Glomerular endothelial cell (primary cell): ENCODE measurements at places on chromosomes 16 and 17. TPM values are rescaled to one million over a fixed set of nuclear protein-coding genes. Genes with fewer than 3 reads are reported as not detected.

- DNase-seq, result no peak
Observed at GRCh38 chr17:74773871-74774286, 2.3 kb downstream of the NAT9 start.

DNA sequence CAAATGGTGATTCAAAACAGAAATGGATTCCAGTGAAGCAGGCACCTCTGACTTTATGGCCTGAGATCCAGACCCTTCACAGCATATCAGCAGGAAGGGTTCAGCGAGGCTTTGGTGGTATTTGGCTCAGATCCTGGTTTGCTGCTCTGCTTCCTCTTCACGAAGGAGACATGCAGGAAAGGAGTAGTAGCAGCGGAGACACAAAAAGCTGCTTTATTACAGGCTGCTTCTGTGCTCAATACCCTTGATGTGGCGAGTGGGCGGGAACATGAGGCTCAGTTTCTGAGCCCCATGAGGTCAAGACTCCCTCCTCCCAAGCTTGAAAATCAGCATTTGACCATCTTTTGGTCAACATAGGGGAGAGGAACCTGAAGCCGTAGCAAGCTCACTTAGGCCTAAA, 213.3 kb upstream of the AXIN2 start:
- DNase-seq, result no peak

GRCh38 chr17:30376621-30377452, 1.9 kb upstream of the CPD start:
- no peak for DNase-seq

DNA sequence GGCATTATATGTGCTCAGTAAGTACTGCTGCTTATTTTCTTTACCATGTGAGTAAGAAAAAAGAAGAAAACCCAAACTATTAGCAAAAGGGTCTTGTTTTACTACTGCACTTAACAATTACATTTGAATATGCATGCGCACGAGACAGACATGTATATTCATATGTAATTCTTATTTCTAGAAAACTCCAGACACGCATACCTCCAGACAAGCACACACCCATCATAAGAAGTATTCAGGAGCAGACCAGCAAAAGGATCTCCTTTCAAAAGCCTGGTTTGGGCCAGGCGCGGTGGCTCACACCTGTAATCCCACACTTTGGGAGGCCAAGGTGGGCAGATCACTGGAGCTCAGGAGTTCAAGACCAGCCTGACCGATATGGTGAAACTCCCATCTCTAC, 7.8 kb downstream of the LRRC59 start:
- DNase-seq, result no peak

DNA sequence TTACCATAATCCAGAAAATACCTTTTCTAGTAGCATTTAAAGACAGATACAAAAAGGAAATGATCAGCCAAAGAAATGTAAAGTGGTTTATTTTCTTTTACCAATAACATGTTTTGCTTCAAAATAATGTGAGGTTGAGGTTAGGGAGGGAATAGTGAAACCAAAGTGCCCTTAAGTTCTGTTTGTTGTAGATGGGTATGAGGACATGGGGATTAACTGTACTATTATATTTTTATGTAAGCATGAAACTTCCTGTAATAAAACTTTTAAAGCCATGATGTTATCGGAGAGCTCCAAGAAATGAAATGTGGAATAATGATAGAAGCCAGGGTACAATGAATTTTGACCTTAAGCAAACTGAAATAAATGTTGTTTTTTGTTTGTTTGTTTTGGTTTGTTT, 9.9 kb downstream of the C16orf46 start:
- no peak for DNase-seq

DNA sequence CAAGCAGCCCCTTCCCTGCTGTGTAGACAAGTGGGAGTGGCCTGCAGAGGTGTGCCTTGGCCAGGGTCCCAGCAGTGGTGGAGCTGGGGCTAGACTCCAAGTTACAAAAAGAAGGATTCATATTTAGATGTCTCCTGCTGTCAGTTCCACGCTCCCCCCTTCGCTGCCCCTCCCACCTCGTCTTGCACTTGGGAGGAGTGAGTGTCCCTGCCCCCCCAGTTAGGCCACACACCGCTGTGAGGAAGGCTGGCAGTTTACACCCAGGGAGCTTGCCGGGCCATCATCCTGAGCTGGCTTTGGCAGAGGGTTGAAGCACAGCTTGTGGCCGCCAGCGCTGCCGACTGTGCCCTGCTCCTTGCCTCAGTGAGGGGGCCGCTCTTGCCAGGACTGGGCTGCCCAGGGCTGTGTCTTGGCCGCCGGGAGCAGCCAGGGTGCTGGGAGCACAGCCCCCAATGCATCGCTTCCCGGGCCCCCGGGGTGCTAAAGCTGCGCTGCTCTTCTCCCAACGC, 44.3 kb downstream of the ELAC2 start:
- DNase-seq, result no peak

DNA sequence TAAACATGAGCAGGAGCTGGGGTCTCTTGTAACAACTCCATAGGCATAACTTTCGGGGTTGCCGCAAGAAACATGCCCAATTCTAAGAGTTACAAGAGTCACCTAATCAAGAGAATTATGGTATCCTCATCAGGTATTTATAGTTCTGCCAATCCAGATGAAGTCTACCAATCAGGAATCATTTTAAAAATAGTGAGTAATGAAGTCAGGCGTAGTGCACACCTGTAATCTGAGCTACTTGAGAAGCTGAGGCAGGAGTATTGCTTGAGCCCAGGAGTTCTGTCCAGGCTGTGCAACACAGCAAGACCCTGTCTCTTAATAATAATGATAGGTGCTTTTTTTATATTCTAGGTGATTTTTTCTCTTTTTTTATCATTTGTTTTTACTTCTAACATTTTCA, 128.5 kb upstream of the RBL2 start:
- DNase-seq, result no peak

GRCh38 chr16:87854053-87854906, 15.0 kb downstream of the SLC7A5 start:
- DNase-seq, result no peak

- no peak for DNase-seq
Observed at GRCh38 chr17:31497431-31497830, 106.0 kb downstream of the RAB11FIP4 start.

DNA sequence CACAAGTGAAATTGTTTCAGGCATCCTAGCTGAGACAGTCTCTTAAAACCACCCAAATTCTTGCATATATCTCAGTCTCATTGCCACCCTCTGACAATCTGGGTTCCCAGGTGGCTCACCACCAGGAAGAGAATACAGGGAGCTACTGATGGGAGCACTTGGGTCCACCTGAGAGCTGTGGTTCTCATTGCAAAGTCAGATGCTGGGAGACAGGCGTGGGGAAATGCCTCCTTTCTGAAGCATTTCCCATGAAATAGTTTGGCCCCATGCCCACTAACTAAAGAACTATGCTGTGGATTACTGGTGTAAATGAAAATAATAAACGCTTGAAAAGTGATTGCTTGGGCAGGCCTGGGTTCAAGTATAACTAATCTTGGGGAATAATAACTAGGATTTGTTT, 70.3 kb downstream of the CMC2 start:
- DNase-seq, result peak; percentile 93

DNA sequence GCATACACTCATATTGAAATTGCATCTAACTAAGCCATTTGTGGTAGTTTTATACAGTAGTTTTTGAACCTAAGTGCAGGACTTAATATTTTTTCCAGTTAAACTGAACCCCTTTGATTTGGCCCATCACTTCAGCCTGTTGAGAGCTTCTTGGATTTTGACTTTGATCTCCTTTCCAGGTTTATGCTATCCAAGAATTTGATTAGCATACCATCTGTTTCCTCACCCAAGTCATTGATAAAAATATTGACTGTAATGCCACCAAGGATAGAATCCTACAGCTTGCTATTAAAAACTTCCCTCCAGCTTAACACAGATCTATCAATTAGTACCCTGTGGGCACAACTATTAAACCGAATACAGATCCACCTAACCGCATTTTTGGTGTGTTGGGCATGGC, 7.2 kb downstream of the TMEM94 start:
- DNase-seq, result no peak

GRCh38 chr16:74230126-74230525, 66.5 kb upstream of the PSMD7 start:
- no peak for DNase-seq

DNA sequence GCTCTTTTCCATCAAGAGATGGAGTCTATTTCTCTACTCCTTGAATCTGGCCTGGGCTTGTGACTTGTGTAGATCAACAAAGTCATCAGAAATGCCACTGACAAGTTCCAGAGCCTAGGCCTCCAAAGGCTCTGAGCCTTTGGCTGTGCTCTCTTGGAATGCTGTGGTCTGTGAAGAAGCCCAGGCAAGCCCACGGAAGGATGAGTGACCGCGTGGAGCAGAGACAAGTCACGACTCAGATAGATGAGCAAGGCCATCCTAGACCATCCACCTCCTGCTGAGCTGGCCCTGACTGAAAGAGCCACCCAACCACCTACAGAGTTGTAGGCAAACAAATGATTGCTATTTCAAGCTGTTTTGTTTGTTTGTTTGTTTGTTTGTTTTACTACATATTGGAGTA, 11.6 kb upstream of the ICAM2 start:
- DNase-seq, result no peak

GRCh38 chr17:36653856-36654255, 52.5 kb downstream of the MRM1 start:
- DNase-seq, result no peak

DNA sequence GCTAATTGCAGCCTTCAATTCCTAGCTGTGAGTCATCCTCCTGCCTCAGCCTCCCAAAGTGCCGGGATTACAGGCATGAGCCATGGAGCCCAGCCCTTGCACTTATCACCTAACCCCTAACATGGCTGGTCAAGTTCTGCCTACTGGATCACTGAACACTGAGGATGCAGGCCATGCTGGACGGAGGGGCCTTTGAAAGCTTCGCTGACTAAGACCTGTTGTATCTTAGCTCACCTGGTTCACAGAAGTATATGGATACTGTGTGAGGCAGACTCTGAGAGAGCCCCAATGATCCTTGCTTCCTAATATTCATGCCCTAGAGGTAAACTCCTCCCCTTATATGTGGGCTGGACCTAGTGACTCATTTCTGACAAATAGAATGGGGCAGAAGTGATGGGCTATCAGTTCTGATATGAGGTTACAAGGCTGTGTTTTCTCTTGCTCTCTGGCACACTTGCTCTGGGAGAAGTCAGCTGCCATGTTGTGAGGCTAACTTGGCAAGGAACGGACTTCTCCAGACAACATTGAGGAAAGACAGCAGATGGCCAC, 11.7 kb upstream of the TMIGD1 start:
- no peak for DNase-seq

DNA sequence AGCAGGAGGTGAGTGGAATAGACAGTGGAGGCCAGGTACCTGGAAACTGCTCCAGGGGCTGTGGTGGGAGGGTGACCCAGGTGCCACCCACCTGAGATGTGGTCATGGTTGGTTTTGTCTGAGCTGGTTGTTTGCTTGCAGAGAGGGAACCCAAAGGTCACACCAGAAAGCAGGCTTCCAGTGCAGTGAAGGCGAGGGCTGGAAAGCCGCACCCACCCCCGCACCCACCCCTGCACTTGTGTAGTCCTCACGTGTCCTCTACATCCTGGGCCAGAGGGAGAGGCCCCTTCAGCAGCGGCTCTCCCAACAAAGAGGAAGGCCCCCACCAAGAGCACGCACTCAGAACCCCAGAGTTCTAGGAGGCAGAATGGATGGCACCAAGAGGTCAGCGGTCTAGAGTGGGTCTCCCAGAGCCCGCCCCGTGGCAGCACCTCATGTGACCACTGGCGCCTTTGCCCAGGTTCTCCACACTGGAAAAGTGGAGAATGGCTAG, 92.6 kb upstream of the CBX4 start:
- DNase-seq, result no peak

Gene ZP2
- not detected in 2 replicates for total RNA-seq

Gene DNAH9
- not detected in 2 replicates for total RNA-seq

Gene CLEC3A
- total RNA-seq, result not detected in 2 replicates

Gene CALB2
- not detected in 2 replicates for total RNA-seq

Gene SLC16A13
- total RNA-seq, result 6.6 and 7.9 TPM in 2 replicates

Gene MYL4
- total RNA-seq, result 1.1 and 1.8 TPM in 2 replicates

Gene MYL11
- not detected in 2 replicates for total RNA-seq

Gene HBQ1
- 3.7 and 4.9 TPM in 2 replicates for total RNA-seq

Gene HOXB1
- not detected in 2 replicates for total RNA-seq

Gene CDH5
- 1,376 and 1,752 TPM in 2 replicates for total RNA-seq

Gene TBX6
- total RNA-seq, result 0.41 and 0.58 TPM in 2 replicates

Gene HSD11B2
- total RNA-seq, result not detected in 2 replicates

Gene SPN
- not detected in 2 replicates for total RNA-seq
